HFFc6 (cell line): ENCODE measurements at places on chromosomes 7 and 10.

GRCh38 chr10:84256510-84257342 lies 11.9 kb downstream of the RGR start:
- no peaks in the 10 kb centered on the region for H3K36me3 ChIP-seq
- peaks cover 27% of the 10 kb centered on the region for H3K27me3 ChIP-seq
- no peak for DNase-seq

GRCh38 chr10:46787321-46787615 lies 124.0 kb upstream of the PTPN20 start:
- peak overlapping the region; percentile 98 for H3K27ac ChIP-seq
- no peaks in the 10 kb centered on the region; the same call in 1 of the 2 replicates for H3K27me3 ChIP-seq
- peaks cover 6% of the 10 kb centered on the region for H3K4me1 ChIP-seq
- peak; percentile 64 for DNase-seq

DNA sequence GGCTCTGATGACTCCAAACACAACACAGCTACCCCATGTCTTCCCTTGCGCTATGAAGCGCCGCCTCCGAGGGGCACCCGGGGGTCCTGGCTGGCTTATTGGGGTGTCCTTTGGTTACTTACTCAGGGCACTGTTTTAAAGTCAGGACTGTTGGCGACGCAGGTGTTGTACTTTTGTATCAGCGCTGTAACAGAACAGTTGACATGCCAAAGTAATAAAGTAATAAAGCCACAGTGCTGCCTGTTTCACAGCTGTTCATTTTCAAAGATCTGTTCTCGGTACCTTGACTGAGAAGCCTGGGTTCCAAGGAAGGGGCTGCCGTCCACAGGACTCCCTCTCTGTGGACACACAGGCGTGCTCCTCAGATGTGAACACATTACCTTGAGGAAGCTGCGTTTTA lies 64.1 kb downstream of the WDR37 start:
- H3K4me3 ChIP-seq: no peak overlapping the region
- H3K4me1 ChIP-seq: no peaks in the 10 kb centered on the region
- H3K27ac ChIP-seq: no peak overlapping the region
- no peak for DNase-seq
- peaks cover 6% of the 10 kb centered on the region; the same call in 1 of the 2 replicates for H3K27me3 ChIP-seq
- H3K36me3 ChIP-seq: peaks cover 18% of the 10 kb centered on the region

GRCh38 chr10:116465546-116465945 lies 37.9 kb downstream of the PNLIPRP3 start:
- peaks cover 3% of the 10 kb centered on the region; the same call in 1 of the 2 replicates for H3K27me3 ChIP-seq
- H3K36me3 ChIP-seq: no peaks in the 10 kb centered on the region
- H3K4me1 ChIP-seq: peaks cover 13% of the 10 kb centered on the region
- no peak overlapping the region for H3K27ac ChIP-seq
- no peak for DNase-seq

- peak overlapping the region; percentile 47 for H3K4me3 ChIP-seq
- peak overlapping the region; percentile 85 for H3K27ac ChIP-seq
Observed at GRCh38 chr7:16739863-16740622, 13.5 kb upstream of the TSPAN13 start.

DNA sequence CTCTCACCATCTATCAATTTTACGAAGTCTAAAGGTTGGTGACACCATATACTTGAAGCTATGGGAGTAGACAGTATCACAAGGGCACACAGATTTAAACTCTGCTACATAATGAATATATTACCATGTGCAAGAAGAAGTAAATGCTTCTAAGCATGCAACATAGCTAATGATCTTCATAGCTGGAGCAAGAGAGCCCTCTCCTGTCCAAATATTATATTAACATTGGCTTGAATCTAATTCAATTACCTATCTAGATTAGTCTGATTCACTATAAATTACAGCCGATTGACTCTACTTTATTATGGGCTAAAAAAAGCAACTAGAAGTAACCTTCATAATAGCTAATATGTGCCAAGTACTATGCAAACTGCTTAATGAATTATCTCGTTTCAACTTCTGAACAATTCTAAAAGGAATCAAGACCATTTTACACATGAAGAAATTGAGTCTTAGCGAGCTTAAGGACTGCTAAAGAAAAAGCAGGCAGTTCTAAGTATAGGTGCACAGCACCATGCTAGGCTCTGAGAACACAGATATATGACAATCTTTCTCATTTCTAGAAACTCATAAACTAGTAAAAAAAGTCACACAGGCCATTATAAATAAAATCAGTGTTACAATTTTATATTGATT lies 21.9 kb downstream of the FRA10AC1 start:
- no peak overlapping the region for H3K27ac ChIP-seq
- no peaks in the 10 kb centered on the region for H3K36me3 ChIP-seq
- peak; percentile 57 for DNase-seq

DNA sequence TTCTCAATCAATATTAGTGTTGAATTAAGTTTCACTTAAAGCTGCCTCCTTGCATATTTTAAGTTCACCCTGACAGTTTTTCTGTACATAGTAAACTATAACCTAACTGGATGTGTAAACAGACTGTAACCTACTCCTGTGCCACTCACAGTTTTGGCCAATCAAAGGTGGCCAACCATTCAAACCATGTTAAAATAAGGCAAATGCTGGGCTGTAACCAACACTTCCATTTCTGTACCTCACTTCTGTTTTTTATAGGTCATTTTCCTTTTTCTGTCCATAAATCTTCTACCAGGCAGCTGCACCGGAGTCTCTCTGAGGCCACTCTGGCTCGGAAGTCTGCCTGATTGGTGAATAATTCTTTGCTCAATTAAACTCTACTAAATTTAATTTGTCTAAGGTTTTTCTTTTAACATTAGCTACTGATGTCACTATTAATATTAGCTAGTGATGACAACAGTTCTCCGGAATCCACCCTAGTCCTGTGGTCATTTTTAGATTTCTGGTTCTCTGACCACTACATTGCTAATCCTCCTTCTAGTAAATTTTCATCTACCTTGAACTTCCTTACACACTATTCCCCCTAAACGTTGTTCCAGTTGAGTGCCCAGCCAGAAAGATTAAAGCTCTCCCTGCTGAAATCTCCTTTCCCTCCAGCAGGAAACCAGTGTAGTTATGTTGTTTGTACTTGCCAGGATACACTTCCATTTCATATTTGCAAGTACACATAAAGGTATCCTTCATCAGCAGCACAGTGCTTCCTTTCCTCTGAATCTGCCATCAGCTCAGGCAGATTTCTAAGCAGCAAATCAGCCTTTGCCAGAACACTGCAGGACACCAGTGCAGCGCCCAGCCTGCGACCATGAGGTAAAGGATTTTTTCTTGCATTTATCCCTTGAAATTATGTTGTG lies 18.6 kb upstream of the IFIT2 start:
- peak; percentile 83 for DNase-seq
- peaks cover 84% of the 10 kb centered on the region for H3K4me1 ChIP-seq
- H3K4me3 ChIP-seq: peak overlapping the region; percentile 69
- H3K27me3 ChIP-seq: no peaks in the 10 kb centered on the region
- peak overlapping the region; percentile 89 for H3K27ac ChIP-seq

DNA sequence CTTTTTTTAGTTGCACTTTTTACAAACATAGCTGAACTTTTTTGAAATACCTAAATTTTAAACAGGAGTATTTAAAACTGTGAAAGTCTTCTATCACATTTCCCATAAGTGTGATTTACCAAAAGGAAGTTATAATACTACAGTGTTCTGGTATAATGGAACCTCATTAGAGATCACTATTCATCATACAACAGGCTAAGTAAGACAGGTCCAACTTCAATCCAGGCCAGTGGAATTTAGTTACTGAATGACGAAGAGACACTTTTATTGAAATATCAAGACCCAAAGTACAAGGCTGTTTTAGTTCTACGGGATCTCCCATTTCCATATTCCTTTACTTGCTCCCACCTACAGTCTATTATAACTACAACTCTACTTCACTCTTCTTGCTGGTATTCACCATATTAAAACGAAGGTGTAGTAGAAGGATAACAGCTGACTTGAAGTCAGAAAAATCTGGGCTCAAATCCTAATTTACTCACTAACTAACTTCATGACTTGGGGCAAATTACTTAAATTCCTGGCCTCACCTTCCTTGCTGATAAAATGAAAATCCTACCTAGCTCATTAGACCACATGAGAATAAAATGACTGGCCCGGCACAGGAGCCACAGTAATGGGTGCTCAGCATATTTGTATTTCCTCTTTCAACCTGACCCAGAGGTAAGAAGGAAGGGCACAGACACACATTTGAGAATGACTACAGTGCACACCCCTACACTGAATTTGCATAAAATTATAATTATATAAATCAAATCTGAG lies 21.6 kb downstream of the GPAM start:
- H3K27ac ChIP-seq: no peak overlapping the region
- no peaks in the 10 kb centered on the region for H3K4me1 ChIP-seq
- peaks cover 20% of the 10 kb centered on the region for H3K36me3 ChIP-seq

- H3K4me3 ChIP-seq: no peak overlapping the region
- H3K4me1 ChIP-seq: no peaks in the 10 kb centered on the region
- DNase-seq: no peak
- no peaks in the 10 kb centered on the region for H3K36me3 ChIP-seq
- H3K27ac ChIP-seq: no peak overlapping the region
Observed at GRCh38 chr7:66088861-66089838, 13.5 kb downstream of the ASL start.

DNA sequence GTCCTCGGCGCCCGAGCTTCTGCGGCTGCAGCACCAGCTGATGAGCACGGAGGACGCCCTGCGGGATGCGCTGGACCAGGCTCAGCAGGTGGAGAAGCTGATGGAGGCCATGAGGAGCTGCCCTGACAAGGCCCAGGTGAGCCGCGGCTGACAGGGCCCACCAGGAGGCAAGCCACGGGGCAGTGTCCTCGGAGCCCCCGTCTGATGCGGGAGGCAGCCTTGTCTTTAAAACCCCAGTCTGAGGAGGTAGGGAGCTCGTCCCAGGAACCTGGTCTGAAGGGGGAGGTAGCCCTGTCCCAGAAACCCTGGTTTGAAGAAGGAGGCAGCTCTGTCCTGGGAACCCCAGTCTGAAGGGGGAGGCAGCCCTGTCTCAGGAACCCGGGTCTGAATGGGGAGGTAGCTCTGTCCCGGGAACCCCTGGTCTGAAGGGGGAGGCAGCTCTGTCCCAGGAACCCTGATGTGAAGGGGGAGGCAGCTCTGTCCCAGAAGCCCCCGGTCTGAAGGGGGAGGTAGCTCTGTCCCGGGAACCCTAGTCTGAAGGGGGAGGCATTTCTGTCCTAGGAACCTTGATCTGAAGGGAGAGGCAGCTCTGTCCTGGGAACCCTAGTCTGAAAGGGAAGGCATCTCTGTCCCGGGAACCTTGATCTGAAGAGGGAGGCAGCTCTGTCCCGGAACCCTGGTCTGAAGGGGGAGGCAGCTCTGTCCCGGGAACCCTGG lies 53.1 kb upstream of the GTF2IRD1 start:
- H3K4me3 ChIP-seq: no peak overlapping the region
- no peaks in the 10 kb centered on the region for H3K27me3 ChIP-seq
- peaks cover 4% of the 10 kb centered on the region; the same call in 1 of the 2 replicates for H3K36me3 ChIP-seq
- no peak overlapping the region for H3K27ac ChIP-seq

- H3K36me3 ChIP-seq: no peaks in the 10 kb centered on the region
- no peak for DNase-seq
- no peak overlapping the region for H3K4me3 ChIP-seq
- H3K27me3 ChIP-seq: peaks cover 7% of the 10 kb centered on the region
- no peak overlapping the region for H3K27ac ChIP-seq
- peaks cover 6% of the 10 kb centered on the region; the same call in 1 of the 2 replicates for H3K4me1 ChIP-seq
Observed at GRCh38 chr10:71748671-71749191, 24.6 kb downstream of the VSIR start.

DNA sequence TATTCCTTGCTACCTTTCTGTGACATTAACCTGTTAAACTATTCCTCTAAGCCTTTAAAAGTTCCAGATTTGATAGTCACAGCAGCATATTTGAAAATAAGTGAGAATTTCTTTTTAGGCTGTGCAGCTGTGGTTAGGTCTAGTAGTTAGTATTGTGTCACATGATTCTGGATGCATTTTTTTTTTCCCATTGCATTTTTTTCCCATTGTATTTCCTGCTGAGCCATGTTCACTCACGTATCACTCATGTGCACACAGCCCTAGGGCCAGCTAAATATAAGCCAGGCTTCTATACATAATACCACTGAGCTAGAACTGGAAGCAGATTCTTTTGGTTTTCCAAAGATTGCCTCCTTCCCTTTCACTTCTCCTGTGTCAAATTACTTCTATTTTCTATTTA lies 37.4 kb downstream of the DNAJC9 start:
- H3K4me1 ChIP-seq: peaks cover 10% of the 10 kb centered on the region
- H3K27ac ChIP-seq: peak overlapping the region; percentile 53
- H3K36me3 ChIP-seq: peaks cover 36% of the 10 kb centered on the region
- H3K4me3 ChIP-seq: no peak overlapping the region

GRCh38 chr7:39633563-39634477 lies 10.4 kb downstream of the RALA start:
- no peak for DNase-seq
- H3K27me3 ChIP-seq: no peaks in the 10 kb centered on the region; the same call in 1 of the 2 replicates
- peaks cover 59% of the 10 kb centered on the region for H3K4me1 ChIP-seq

DNA sequence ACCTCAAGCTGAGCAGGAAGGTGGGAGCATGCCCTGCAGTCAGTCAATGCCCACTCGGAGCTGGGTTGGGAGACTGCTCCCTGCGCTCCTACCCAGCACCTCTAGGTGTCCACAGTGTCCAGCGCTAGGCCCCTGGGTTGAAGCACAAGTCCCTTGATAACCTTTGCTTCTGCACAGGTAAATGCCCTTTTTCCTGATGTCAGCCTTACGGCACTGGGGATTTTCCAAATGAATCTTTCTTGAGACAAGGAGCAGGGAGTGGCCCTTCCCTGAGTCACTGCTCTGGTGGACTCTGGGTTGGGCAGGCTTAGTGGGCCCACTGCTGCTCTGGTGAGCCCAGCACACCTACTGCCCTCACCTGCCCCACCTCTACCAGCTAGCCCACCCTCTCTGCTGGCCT lies 61.9 kb upstream of the OPN4 start:
- peaks cover 9% of the 10 kb centered on the region for H3K27me3 ChIP-seq
- H3K4me3 ChIP-seq: no peak overlapping the region
- DNase-seq: no peak
- no peak overlapping the region for H3K27ac ChIP-seq

GRCh38 chr10:52586710-52587109 lies 185.9 kb downstream of the MBL2 start:
- no peak overlapping the region for H3K4me3 ChIP-seq
- H3K27ac ChIP-seq: no peak overlapping the region
- H3K36me3 ChIP-seq: peaks cover 31% of the 10 kb centered on the region
- no peaks in the 10 kb centered on the region for H3K4me1 ChIP-seq
- DNase-seq: no peak
- H3K27me3 ChIP-seq: no peaks in the 10 kb centered on the region

DNA sequence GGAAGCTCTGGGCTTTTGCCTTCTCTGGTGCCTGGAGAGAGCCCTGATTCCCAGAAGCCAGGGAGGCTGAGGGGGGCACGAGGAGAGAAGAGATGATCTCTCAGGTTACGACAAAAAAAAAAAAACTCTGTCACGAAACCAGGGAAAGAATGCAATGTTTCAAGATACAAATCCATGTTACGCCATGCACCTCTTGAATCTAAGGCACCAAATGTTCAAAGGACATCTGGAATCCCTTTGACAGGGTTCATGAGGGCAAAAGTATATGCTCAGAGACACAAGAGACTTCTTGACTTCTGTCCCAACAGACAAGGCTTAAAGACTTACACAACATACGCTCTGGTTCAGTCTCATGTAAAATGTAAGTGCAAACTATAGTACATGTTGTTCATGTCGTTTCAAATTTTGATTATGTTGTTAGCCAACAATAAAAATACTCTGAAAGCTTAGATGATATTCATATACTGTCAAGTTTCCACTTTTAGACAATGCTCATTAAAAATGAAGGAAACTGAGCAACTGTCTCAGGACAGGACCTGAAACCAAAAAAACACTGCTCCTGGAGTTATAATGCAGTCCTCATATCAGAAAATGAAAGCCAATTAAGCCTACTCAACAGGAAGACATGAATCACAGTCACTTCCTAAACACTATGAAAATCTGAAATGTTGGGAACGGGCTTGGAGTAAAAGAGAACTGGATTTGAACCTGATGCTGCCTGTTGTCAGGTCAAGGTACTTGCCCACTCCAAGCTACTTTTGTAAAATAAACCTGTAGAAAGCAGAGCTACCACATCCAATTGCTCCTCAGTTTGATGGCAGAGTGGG lies 72.3 kb downstream of the CHCHD3 start:
- no peak overlapping the region for H3K4me3 ChIP-seq
- H3K27me3 ChIP-seq: peaks cover 1% of the 10 kb centered on the region; the same call in 1 of the 2 replicates
